ENCODE measurements at places on chromosomes 3 and 15.
A peak's percentile ranks its signal among the peaks of the same experiment; 100 is the strongest.

DNA sequence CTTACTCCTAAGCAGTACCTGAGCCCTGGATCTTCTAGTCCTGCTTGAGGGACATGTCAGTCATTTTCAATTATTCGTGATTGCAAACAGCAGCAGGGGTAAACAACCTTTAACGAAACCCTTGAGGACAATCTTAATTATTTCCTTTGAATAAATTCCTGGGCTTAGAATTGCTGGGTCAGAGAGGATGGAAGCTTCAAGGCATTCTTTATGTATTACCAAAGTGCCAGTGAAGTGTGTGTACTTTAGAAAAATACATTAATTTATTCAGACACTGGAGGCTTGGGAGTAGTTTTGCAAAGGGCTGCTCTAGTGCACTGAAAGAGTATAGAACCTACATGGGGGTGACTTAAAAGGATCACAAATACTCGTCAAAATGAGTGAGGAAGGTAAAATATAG lies 280.8 kb upstream of the LRRFIP2 start:
- no peak for DNase-seq

- DNase-seq, result no peak
Measured at GRCh38 chr3:189613122-189613521, 18.1 kb upstream of the TP63 start.

DNA sequence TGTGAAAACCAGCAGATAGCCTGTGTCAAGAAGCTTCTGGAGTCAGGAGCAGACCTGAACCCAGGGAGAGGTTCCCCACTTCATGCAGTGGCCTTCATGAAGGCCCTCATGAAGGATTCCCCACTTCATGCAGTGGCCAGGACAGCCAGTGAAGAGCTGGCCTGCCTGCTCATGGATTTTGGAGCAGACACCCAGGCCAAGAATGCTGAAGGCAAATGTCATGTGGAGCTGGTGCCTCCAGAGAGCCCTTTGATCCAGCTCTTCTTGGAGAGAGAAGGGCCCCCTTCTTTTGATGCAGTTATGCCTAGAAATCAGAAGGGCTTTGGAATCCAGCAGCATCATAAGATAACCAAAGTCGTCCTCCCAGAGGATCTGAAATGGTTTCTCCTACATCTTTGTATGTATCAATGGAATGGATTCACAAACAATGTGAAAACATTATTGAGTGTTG lies 103.9 kb upstream of the CHD2 start:
- no peak for DNase-seq

DNA sequence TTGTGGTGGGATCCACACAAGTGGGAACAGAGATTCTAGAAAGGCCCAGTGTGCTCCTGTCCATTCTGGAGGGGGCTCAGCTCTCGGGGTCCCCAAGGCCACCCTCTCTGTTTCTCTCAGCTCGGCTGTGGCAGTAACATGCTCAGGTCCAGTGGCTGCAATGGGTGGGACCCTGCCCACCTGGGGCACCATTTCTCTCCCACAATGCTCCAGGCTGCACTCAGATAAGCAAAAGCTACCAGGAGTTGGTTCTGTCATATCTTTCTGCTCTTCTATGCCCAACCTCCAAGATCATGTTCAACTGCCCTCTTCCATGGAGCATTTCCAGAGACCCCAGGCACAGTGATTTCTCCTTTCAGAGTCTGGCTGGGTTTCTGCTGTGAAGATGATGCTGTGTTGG lies 40.8 kb downstream of the ITGA11 start:
- DNase-seq, result no peak

- DNase-seq, result peak; percentile 6
Measured at GRCh38 chr3:111338059-111338698, 203.8 kb upstream of the CD96 start.

DNA sequence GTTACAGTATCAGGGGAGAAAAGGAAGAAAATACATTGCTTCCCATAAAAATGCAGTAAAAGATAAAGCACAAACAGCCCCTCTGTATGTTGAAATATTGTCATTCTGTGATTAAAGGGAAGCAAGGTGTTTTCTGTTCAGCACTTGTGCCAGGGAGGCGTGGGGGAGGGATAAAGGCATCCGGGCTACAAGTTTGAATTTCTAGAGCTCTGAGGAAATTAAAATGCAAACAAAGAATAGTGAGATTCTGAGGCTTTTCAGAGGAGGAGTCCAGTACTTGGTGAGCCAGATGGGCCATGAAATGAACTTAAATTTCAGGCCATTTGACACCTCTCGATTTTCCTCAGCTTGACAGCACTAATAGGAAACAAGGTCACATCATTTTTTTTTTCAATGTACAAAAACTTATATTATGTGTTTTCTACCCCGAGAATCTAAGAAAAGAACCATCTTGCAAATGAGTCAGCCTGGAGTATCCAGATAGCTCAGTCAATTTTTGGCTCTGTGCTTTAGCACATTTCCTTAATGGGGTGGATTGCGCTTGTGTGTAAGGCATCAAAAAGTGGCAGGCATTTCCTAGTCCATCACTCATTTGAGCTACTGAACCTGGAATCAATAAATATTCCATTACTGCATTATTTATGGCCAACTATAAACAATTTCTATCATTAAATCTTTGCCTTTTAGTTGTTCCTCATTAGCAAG lies 640.8 kb upstream of the TBL1XR1 start:
- no peak for DNase-seq

DNA sequence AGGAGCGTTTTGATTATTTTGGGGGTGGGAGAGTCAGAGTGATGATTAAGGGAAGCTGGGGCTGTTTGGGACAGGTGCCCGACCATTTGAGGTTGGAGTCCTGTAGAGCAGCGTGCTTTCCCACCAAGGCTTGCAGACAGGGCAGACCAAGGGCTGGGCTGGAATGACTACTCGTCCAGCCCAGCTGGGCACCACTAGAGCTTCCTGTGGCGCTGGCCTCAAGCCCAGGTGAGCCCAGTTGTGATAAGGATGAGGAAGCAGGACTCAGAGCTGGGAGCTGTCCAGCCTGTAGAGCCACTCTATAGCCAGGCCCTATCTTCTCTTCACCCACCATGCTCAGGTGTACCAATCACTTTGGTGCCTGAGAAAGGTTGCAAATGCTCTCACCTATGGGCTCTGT lies 75.8 kb upstream of the ACAN start:
- DNase-seq, result no peak

- no peak for DNase-seq
Measured at GRCh38 chr3:32249184-32249782, 10.8 kb downstream of the CMTM8 start.
